ENCODE measurements at places on chromosomes 13 and 19.

- DNase-seq: no peak
Observed at GRCh38 chr19:2802826-2803225, 16.8 kb upstream of the ZNF554 start.

DNA sequence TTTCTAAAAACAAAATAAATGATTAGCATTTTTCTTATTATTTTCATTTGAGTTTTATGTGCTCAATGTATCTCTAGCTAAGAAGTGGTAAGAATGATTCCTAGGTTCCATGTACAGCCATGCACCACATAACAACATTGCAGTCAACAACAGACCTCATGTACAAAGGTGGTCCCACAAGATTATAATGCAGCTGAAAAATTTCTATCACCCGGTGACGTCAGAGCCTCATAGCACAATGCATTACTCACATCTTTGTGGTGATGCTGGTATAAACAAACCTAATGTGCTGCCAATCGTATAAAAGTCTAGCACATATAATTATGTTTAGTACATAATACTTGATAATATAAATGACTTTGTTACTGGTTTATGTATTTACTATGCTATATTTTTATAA is 120.5 kb downstream of the SLC7A1 start:
- no peak for DNase-seq

GRCh38 chr13:75705395-75705794 is 69.3 kb downstream of the LMO7 start:
- no peak for DNase-seq

DNA sequence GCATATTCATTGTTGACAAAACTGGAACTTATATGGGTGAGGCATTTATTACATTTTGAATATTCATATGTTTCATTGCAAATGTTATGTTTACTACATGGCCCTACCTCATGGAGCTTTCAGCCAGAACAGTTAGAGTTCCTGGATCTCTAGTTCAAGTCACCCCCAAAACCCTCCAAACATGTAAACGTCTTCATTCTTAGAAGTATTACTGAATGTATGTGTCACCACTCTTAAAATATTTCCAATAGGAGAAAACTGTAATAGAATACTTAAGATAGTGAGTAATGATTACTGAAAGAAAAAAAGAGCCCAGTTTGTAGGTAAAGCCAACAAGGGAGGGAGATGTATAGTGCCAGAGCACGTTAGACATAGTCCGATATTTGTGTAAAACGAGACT is 23.5 kb downstream of the URI1 start:
- no peak for DNase-seq

DNA sequence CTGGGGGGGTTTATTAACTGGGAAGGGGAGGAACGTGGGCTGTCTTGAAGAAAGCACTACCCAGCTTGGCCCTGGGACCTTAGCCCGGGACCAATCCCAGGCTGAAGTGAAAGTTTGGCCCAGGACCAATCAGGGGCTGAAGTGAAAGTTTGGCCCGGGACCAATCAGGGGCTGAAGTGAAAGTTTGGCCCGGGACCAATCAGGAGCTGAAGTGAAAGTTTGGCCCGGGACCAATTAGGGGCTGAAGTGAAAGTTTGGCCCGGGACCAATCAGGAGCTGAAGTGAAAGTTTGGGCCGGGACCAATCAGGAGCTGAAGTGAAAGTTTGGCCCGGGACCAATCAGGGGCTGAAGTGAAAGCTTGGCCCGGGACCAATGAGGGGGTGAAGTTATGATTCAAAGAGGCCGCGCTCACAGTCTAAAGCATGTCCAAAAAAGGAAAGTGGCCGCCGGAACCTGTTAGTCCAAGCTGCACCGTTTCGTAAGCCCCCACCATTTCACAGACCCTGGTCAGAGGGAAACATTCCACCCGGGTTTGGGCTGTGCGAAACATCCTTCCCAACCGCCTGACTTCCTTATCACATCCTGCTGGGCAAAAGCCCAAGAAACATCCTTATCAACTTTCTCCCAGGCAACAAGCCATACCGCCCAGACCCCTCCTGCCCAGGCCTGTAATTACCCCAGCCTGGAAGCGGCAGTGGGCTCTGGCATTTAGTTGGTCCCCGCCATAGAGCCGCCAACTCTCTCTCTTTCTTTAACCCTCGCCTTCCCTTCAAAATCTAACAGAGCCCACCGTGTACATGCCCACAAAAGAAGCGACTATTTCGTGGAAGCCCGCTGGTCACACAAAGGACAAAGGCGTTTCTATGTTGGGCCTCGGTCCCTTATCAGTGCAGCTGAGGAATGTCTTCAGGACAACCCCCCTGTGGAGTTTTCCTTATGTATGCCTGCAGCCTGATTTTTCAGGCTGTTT is 1.1 kb downstream of the ZNF850 start:
- DNase-seq: peak; percentile 64

DNA sequence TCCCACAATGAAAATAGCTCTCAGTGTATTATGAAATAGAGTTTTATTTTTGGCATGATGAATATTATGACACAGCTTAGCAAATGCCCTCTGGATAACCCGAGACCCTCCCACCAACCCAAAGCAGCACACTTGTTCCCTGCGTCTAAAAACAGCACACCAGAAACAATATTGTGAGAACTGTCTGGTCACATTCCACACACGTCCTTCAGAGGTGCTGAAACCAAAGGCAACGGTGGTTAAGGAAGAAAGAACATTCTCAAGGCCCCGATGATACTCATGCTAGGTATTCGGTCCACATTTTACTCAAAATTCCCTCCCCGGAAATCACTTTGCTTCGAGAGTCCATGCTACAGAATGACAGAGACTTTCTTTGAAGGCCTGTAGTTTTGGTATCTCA is 156.7 kb downstream of the SLC7A1 start:
- DNase-seq: no peak

- no peak for DNase-seq
Observed at GRCh38 chr13:62920159-62920558, 1504.5 kb upstream of the PCDH20 start.

DNA sequence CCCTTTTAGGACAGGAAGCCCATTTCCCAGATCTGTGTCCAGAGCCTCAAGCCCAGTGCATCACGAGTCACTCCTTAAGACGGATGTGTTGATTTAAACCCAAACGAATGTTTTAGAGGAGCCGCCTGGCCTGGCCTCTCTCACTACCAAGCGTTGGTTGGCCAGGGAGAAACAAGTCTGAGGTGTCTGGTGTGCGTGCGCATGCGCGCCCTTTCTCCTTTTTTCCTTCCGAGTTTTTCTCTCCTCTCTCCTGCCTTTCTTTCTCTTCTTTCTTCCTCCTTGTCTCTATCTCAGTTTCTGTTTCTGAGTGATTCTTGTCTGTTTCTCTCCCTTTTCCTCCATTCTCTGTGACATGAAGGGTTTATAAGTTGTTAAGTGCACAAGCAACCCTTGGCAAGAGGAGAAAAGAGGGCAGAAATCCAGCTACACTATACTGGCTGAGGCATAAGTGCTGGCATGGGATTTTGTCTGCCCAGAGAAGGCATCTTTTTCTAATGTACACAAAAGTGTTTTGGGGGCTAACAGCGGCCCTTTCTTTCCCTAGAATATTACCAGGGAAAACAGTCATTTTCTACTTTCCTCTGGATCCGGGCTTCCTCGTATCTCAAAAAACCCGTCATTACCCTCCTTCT is 170.5 kb downstream of the DNAJC15 start:
- no peak for DNase-seq

DNA sequence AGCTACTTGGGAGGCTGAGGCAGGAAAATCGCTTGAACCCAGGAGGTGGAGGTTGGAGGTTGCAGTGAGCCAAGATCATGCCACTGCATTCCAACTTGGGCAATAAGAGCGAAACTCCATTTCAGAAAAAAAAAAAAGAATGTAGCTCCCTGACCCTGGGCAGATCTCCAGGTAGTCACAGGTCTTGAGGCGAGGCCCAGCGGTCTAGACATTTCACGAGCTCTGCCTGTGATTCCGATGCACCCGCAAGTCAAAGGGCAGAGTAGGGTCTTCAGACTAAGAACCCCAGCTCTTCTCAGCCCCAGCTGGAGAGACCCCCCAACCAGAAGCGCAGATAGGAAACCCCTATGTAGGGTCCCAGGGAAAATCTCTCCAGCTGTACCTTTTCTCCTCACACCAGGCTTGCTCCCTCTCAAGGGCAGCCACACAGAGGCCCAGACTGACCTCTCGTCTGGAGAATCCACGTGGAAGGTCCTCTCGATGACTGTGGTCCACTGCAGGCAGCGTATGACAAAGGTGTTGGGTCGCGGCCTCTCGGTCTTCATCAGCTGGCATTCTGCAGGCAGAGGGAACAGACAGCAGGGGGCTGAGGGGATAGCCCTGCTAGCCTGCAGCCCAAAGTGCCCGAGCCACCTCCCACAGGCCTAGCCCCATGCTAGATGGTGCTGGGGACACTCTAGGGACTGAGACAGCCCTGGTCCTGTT is 28.4 kb upstream of the CCNP start:
- no peak for DNase-seq

GRCh38 chr13:27821566-27821965 is 29.3 kb downstream of the GSX1 start:
- DNase-seq: no peak

DNA sequence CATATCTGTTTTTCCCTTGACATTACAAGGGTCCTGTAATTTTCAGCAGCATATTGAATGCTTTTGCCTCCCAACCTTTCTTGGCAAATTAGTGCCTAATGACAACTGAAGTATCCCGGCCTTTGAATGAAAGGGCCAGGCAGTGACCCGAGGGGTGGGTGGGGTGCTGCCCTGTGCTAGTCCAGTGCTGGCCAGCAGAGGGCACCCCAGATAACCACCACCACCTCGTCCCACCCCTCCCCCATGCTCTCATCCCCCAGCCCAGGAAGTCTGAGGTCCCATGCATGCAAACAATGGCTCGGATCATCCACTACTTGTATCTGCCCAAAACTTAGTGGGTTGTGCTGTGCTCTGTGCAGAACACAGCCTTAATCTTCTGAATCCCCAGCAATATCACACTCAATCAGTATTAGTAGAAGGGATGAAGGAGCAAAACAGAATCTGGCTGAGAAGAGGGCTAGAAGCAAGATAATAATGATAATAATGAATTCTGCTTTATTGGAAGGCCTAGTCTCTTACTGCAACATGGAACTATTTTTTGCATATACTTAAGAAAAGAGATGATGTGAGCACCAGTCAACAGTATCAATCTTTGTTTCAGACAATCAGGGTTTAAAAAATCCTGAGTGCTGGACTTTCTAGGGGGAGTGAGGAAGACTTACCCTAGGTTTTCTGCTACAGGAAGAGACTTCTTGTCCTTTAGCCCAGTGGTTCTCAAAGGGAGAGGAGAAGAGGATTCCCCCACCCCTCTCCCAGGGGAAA is 3.8 kb downstream of the ATP12A start:
- peak; percentile 86 for DNase-seq

DNA sequence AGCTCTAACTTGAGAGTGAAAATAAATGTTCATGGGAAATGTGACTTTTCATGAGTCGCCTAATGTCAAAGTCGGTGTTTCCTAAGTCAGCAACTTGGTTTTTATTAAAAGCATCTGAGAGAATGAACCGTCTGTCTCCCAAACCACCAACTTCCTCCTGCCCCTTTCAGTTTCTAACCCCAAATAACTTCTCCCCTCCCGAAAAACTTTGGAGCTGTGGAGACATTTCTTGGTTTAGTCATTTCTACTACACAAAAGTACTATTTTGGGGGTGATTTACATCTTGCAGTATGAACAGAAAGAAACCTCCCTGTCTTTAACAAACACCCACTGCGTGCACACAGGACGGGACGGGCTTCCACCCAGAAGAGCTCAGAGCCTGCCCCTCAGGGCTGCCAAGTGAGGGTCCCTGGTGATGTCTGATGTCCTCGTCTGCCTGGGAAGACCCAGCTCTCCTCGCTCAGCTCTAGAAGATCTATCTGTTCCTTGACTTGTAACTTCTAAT is 65.0 kb downstream of the RASA3 start:
- DNase-seq: peak; percentile 82

GRCh38 chr13:69956349-69956748 is 151.3 kb upstream of the ATXN8OS start:
- DNase-seq: no peak

DNA sequence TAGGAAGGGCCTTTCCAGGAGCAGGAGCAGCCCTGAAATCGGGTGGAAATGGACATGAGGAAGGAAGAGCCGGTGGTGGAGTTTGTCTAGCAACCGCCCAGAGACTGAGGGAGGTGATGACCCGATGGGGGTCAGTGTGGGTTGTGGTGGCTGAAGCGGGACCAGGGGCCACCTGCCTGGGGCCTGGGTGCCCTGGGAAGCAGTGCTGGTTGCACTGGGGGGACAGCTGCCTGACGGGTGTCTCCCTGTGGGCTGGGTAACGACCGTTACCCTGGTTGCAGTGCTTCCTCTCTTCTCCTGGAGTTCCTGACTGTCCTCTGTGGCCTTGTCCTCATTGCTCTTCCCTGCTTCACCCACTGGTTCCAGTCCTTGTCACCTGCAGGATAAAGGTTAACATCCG is 13.0 kb downstream of the ZNF536 start:
- no peak for DNase-seq

- DNase-seq: no peak
Observed at GRCh38 chr13:101452519-101453485, at the start of gene ITGBL1. Gene ITGBL1, plus strand, starts transcription at chr13:101452675. Its CDS starts 159 bp downstream, at chr13:101452834.

GRCh38 chr19:39825093-39825463 is 8.9 kb downstream of the DYRK1B start:
- DNase-seq: no peak

GRCh38 chr13:102563267-102563666 is 33.5 kb upstream of the TPP2 start:
- DNase-seq: no peak

- no peak for DNase-seq
Observed at GRCh38 chr19:38868551-38868950, 9.5 kb downstream of the RINL start.

DNA sequence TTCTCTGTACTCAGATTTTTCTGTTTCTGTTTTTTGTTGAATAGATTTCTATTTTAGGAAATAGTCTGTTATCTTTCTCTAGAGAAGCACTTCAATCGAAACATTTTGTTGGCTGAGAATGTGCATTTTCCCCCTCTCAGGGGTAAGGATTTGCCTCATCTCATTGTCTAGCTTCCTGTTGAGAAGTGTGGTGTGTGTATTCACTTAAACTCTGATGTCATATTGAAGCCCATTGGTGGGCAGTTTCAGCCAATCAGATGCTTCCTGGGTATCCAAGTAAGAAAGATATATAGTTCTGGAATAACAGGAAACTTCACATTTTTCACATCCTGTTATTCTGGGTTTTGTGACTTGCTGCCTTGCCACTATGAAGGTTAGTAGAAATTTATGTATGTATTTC is 87.6 kb downstream of the ARHGEF7 start:
- peak; percentile 73 for DNase-seq

- no peak for DNase-seq
Observed at GRCh38 chr13:73365252-73365651, 306.4 kb downstream of the KLF5 start.

DNA sequence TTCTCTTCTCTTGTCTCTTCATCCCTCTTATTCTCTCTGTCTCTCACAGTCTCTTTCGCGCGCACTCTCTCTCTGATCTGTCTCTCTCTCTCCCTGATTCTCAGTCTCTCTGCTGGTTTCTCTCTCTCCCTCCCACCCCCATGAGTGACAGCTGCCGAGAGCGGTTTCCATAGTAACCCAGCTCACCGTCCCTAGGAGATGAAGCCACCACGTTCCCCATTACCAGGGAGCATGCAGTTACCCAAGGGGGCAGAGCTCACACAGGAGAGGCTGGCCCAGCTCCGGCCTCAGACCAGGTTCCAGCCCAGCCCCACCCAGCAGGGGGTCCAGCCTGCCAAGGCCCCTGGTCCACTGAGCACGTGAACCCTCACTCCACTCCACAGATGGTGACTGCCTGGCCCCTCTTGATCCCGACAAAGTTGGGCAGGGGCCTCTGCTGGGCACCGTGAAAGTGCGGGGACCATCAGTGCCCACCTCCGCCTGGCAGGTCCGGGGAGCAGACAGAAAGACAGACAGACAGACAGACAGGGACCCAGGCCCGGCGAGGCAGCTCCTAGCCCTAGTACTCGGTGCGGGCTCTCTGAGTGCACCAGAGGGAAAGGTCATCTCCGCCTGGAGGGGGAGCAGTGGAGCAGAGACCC is 50.6 kb downstream of the CELF5 start:
- DNase-seq: peak; percentile 85

Measured in GM20000 (cell line).